ENCODE measurements at places on chromosomes 4 and X.

DNA sequence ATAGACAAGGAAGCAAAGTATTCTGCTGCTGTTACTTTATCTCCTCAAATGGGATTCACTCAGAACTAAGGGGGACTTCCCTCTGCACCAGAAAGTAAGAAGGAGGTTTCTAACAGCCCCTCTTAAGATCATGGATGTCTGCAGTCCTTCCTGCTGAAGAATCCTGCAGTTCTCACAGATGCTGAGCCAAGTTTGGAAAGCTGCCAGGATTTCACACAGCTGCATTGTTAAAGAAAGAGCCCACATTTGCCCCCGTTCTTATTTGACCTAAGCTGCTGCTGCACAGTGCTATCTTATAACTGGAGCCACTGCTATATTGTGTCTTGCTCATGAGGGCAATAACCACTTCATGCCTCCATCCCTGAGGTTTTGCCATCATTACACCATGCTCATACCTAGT lies 81.1 kb downstream of the FAAH2 start:
- DNase-seq: no peak

DNA sequence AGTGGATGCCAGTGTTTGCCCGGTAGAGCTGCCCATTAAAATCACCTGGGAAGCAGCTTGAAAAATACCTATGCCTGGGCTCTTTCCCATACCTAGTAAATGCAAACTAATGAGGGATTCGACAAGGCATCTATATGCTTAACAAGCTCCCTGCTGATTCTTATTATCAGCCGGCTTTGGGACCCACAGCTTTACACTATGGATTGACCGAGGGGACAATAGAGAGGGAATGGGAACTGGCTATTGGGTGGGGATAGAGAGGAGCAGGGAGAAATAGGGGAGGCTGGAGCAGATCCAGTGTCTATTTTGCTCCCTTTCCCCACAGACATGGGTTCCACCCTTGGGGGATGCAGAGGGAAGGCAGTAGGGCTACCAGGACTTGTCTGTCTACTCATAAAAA lies 103.1 kb upstream of the TEX13D start:
- no peak for DNase-seq

- no peak for DNase-seq
Observed at GRCh38 chr4:41204400-41204978, 9.9 kb downstream of the APBB2 start.

DNA sequence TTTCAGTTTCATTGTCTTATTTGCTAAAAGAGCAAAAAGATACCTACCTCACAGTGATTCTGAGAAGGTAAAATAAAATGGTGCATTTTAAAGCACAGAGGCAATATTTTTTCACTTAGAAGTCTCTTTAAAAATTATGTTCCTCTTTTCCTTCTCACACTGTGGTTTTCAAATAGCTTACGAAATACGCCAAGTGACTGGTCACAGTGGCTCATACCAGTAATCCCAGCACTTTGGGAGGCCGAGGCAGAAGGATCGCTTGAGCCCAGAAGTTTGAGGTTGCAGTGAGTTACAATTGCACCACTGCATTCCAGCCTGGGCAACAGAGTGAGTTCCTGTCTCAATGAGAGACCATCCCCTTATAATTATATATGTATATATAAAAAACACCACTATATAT lies 372.6 kb downstream of the FBXO8 start:
- peak; percentile 95 for DNase-seq

DNA sequence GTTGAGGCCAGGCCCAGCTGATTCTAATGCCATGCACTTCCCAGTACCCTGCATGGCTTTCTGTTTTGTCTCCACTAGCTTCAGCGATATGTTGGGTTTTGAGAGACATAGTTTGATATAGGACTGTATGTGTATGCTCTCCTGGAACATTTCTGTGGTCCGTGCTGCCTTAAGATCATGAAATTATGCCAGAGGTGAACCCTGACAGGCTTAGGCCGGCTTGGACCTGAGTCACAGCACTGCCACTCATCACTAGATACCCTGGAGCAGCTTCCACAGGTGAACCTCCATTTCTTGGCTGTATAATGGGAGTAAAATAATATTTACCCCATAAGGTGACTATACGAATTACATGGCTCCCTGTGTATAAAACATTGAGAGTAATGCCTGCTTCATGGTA lies 6.4 kb downstream of the SGMS2 start:
- no peak for DNase-seq

DNA sequence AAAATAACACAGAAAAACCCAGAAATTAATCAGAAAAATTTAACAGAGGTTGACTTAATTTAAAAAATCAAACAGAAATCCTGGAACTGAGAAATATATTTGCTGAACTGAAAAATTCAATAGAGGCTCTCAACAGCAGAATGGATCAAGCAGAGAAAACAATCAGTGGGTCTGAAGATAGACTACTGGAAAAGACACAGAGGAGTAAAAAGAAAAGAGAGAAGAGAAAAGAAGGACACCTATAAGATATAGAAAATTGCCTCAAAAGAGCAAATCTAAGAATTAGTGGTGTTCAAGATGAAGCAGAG lies 55.1 kb downstream of the HAUS3 start:
- no peak for DNase-seq

DNA sequence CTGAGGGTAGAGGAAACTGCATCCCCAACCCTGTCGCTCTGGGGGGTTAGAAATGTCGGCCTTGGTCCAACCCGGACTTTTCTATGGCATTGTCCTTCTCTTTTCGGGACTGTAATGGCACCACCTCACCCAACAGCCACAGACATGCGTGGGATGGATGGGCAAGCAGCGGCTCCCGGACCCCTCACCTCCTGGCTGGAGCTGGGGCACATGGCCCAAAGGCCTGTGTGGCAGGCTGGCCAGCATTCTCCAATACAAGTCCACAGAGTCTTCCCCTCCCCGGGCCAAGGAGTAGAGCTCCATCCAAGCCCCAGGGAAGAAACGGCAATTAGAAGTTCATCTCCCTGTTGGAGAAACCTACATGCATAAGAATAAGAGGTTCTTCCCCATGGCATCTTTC lies 142.9 kb downstream of the NR3C2 start:
- DNase-seq: no peak

- DNase-seq: no peak
Observed at GRCh38 chr4:5971078-5971450, 47.2 kb downstream of the C4orf50 start.

DNA sequence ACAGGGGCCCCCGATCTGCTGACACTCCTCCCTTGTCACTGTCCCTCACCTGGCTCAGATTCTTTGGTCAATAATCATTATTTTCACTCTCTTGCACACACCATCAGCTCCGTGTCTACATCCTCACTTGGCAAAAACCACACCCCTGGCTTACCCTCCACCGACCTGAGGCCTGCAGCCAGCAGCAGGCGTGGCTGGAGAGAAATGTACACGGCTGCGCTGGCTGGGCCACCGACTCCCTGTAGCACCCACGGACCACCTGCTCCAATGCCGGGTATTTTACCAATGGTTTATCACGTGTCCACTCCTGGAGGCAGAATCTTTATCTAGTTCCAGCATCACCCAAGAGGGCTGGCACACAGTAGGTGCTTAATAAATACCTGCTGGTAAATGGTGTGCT lies 98.4 kb downstream of the WFS1 start:
- no peak for DNase-seq

DNA sequence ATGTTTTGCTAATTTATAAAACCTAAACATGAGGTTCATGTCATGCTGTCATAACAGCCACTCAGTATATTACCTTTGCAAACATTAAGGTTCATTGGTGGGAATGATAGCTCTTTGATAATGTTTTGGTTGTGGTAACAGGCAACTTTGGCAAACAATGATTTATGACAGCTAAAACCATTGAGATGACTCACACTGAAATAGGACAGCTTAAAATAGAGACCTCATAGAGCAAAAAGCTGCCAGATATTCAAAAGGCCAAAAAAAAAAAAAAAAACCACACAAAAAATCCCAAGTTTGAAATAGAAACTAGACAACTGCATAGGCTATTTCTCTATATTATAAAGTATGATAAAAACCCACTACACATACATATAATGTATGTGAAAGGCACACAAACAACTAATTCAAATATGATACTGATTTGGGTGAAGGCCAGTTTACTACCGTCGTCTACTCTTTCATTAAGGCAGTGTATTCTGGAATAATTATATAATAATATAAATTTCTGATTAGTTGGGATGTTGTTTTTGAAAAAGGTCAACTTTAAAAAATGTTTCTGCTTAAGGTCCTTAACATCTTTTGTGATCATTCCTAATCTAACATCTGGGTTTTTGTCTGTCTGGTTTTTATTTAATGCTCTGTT lies 646.0 kb upstream of the PITX2 start:
- peak; percentile 60 for DNase-seq

DNA sequence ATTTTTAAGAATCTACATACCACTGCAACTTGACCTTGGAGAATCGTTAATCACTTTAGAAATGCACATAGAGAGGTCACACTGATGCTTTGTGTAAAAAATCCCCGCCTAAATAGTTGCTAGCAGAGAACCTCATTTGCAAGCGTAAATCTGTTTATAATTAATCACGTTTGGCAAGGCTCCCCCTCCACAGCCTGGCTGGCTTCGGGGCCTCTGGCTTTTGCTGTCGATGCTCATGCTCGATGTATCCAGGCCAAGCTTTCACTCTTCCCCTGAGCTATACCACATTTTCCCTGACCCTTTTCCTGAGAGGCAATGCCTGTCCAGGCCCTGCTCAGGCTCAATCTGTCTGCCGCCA lies 23.4 kb downstream of the CYTL1 start:
- no peak for DNase-seq

DNA sequence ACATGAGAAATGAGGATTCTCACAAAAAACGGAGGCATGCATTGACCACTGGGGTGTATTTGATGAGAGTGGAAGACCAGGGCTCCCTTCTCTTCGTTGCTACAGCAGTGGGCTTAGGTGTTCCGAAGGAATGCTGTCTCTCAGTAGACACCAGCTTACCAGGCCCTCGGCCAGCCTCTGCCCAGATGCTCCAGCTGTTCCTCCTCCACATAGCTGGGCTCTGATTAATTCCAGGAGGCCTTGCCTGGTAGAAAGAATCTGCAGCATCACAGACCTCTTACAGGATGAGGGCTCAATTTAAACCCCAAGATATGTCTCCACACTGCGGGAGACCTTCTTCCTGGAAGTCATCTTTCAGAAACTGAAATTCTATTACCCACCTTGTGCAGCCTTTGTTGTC lies 346.6 kb upstream of the TENM3 start:
- DNase-seq: no peak

All from MV-4-11 (cell line).